ENCODE measurements at places on chromosomes 2 and 18.
A peak's percentile ranks its signal among the peaks of the same experiment; 100 is the strongest.

DNA sequence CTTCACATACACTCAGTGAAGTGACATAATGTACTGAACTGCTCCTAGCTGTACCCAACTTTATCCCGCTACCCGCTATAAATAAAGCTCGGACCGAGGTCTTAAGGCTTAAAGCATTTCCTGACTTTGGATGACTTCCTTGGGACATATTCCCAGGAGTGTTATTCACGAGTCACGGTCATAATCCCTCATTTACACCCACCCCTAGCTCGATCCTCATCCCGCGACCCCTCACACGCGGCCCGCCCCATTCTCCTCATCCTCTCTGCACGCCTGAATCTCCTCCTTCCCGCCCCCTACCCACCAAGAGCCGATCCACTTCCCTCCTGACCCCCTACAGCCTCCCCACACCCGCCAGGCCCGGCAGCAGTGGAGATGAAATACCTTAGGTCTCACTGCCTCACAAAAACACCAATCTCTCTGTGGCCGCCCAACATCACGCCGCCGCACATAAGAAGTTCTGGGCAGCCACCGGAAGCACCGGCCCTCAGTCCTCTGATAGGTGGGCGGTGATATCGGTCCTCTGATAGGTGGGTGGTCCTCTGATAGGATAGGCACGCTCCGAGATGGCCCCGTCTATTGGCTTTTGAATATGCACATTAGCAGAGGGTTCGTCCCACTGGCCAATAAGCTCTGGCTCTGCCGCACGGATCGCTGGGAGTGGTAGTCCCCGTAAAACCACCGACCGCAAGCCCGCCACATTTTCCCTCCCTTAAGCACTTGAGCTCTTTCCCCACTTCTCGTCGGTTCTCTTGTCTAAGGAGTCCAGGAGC, at the start of gene WDCP:
Gene WDCP, minus strand, starts transcription at position 462 of the 773 bp plus-strand sequence. CDS start 7,897 bp downstream, outside the sequence.
- no peak for DNase-seq

DNA sequence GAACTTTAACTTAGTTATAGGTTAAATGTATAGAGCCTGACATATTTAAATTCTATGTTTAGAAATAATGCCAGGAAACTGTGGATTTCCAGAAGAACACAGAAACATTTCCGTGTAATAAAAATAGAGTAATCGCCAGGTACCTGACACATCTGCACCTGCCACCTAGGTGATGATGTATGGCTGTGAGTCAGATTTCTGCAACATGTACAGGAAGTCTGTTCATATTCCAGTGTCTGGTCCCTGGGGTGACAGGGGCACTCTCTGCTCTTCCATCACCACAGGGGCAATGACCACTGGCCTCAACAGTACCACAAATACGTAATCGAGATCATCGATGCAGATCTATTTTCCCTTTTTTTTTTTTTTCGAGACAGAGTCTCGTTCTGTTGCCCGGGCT, 101.1 kb upstream of the LPIN2 start:
- DNase-seq: no peak

DNA sequence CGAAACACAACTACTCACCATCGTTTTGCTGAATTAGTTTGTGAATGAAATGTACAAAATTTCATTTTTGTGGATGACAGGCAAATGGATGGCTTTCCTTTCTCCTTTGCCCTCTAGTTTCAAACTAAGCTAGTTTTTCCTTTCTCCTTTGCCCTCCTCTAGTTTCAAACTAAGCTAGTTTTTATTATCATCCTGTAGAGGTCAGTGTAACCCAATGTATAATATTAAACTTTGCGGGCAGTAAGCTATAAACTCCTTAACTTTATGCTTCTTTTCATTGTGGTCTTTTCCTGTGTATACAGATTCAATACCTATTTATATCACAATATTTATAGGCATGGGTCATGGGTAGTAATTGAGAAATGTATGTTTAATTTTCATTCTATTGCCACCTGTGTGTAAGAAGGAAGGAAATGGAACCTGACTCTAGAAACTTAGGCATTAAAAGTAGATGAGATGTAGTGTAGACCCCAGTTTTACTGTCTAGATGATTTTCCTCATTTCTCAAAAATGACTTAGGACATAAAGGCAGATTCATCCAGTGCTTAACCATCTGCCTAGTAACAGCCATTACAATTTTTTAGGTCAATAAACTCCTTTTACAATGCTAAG, 58.1 kb downstream of the MAP3K19 start:
- no peak for DNase-seq

- DNase-seq: no peak
Measured at GRCh38 chr2:52500561-52500960, 1267.0 kb upstream of the CHAC2 start.

- DNase-seq: peak; percentile 19
Measured at GRCh38 chr2:219698748-219699439, 71.5 kb downstream of the SLC4A3 start.

GRCh38 chr18:62832282-62832681, 116.9 kb downstream of the PHLPP1 start:
- no peak for DNase-seq

GRCh38 chr2:197500503-197501131, 438 bp downstream of the HSPE1 start:
- no peak for DNase-seq

DNA sequence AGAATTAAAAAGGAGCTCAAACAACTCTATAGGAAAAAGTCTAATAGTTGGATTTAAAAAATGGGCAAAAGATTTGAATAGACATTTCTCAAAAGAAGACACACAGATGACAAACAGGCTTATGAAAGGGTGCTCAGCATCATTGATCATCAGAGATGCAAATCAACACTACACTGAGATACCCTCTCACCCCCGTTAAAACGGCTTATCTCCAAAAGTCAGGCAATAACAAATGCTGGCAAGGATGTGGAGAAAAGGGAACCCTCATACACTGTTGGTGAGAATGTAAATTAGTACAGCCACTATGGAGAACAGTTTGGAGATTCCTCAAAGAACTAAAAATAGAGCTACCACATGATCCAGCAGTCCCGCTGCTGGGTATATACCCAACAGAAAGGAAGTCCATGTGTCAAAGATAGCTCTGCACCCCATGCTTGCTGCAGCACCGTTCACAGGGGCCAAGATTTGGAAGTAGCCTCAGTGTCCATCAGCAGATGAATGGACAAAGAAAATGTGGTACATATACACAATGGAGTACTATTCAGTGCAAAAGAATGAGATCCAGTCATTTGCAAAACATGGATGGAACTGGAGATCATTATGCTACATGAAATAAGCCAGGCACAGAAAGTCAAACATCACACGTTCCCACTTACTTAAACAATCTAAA, 46.7 kb upstream of the B3GNT7 start:
- no peak for DNase-seq

DNA sequence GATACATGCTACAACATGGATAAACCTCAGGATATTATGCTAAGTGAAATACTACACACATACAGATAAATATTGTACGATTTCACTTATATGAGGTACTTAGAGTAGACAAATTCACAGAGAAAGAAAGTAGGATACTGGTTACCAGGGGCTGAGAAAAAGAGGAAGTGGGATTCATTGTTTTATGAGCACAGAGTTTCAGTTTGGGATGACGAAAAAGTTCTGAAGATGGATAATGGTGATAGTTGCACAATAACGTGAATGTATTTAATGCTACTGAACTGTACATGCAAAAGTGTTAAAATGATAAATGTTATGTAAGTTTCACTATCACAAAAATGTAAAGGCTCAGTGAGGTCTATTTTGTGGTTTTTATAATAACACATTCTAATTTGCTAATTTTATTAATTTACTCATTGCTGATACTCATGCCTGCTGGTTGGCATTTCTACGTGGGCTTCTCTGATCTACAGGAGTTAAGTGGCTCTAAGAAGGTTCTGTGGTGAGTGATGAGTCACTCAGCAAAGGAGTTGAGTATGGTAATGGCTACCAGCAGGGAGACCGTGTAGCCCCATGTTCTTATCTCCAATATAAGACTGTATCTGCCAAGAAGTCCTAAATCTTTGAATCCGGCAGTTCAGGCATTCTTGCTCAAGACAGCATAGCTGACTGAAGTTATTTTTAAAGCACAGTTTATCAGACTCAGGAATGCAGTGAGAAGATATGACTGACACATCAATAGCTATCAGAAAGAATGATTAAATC, 41.1 kb downstream of the UPP2 start:
- no peak for DNase-seq

GRCh38 chr2:239278941-239279365, 121.9 kb downstream of the HDAC4 start:
- DNase-seq: no peak

DNA sequence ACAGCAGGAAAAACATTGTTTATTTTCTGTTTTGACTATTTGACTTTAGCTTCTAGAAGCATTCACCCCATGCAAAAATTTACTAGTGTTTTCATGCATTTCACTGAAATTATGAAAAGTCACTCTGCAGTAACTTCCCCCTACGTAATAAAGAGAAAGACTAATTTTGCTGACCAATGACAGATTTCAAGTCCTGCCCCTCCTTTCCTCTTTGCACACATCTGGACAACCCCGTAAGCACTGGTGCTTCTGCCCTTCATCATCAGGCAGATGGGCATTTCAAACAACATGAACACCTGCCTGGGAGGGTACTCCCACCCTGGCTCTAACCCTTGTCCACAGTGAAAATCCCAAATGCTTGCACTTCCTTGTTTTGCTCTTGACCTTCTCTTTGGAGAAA, 815.0 kb upstream of the ID2 start:
- no peak for DNase-seq

GRCh38 chr2:190177249-190178040, 114.9 kb upstream of the MSTN start:
- DNase-seq: no peak

DNA sequence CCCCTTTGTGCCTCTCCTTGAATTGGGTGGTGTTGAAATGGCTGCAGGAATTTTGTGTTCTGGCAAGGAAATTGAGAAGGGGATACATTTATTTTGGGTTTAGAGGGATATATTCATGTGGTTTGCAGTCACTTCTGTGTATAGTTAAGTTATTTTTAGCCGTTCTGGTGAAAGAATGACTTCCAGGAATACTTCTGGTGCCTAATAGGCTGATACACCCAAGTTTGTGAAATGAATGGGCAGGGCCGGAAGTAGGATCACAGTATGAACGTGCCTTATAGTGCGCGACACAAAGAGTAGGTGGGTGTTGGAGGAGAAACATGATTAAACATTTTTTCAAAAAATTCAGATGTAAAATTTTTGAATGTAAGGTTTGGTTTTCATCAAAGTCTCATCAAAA, 168.6 kb upstream of the ATP5MC3 start:
- no peak for DNase-seq

GRCh38 chr2:216084547-216084946, 2.8 kb downstream of the TMEM169 start:
- no peak for DNase-seq

GRCh38 chr2:218734190-218734975, 23.7 kb downstream of the TTLL4 start:
- DNase-seq: no peak

- DNase-seq: no peak
Measured at GRCh38 chr2:174038462-174038861, 73.3 kb upstream of the SP3 start.

- peak; percentile 95 for DNase-seq
Measured at GRCh38 chr2:110101901-110102803, 13.5 kb downstream of the MALL start.

- DNase-seq: no peak
Measured at GRCh38 chr2:65863713-65864112, 431.3 kb upstream of the SPRED2 start.

GRCh38 chr2:65823511-65823910, 391.1 kb upstream of the SPRED2 start:
- no peak for DNase-seq

DNA sequence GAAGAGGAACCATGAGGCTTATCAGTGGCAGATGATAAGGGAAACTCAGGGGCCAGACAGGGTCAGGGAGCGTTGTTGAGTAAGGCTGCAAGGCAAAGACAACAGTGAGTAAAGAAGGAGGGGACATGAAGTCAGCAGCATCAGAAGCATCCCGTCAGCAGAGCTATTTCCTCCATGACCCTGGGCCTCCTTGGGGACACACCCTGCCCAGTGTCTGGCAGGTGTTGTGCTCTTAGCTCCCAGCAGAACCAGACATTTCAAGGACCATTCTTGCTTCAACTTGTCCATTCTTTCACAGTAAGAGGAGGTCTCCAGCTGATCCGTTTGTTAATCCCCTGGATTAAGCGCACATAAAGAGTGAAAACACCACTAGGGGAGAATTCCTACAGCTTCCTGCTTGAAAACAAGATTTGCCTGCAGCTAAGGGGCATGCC, 88.7 kb upstream of the MEIS1 start:
- no peak for DNase-seq

Data from vagina (tissue), 2 donors.